Skin of body (tissue), 3 donors: ENCODE measurements at places on chromosomes 5 and 9. TPM values are rescaled to one million over a fixed set of nuclear protein-coding genes. Genes with fewer than 3 reads are reported as not detected.

NMRK1 gene
- total RNA-seq: 12.7 TPM

LCN2 gene
- 14.6 TPM for total RNA-seq

RASEF gene
- 4.9 TPM for total RNA-seq

MYOT gene
- 26.8 TPM for total RNA-seq

CATSPER3 gene
- not detected for total RNA-seq
